ENCODE measurements at places on chromosomes 3 and 15.

DNA sequence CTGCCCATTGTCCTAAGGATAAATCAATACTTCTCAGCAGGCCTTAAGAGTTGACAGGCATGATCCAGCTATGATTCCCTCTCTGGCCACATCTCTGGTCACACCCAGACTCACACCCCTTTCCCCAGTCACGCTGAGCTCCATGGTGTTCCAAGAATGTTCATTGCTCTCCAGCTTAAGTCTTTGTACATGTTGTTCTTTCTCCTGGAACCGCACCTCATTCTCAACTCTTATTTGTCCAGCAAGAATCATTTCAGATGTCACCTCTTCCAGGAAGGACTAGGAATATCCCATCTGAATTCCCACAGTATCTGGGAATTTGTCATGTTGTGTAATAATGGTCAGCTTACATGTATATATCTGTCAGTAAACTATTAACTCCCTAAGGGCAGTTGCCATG, 118.3 kb upstream of the GALNT15 start:
- DNase-seq, result no peak

GRCh38 chr3:100062665-100063064, 51.6 kb downstream of the FILIP1L start:
- no peak for DNase-seq

GRCh38 chr3:186519021-186519658, 25.0 kb downstream of the CRYGS start:
- DNase-seq, result no peak

DNA sequence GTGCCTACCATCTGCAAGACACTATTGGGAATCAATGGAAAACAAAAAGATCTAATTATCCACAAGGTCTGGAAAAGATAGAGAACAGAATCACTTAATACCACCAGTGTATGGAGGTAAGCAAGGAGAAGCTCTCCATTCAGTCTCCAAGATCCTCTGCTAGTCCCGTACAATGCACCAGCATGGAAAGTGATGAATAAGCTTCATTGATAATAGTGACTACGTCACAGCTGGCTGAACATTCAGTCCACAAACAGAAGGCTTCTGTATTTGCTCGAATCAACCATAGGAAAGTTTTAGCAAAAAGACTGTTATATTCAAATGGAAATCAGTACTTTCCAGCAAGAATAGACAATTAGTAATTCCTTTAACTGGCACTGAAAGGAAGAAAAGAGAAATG, 42.9 kb downstream of the IGSF11 start:
- DNase-seq, result no peak

DNA sequence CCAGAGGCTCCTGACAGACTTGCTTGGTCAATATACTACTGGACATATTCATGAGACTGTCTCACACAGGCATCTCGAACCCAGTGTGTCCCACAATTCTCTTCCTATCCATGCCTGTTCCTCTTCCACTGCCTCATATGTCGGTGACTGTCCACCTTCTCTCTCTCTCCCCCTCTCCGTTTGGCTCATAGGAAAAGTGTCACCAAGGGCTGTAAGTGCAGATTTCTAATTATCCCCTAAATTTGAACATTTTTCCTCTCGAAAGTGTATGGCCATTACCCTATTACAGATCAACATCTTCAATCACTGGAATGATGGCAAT, 22.5 kb upstream of the MUC20 start:
- DNase-seq, result no peak

GRCh38 chr15:62653122-62653521, 389.4 kb upstream of the TPM1 start:
- DNase-seq, result no peak

- no peak for DNase-seq
These were observed 212.4 kb downstream of the CHL1 start for GRCh38 chr3:409011-409410.

DNA sequence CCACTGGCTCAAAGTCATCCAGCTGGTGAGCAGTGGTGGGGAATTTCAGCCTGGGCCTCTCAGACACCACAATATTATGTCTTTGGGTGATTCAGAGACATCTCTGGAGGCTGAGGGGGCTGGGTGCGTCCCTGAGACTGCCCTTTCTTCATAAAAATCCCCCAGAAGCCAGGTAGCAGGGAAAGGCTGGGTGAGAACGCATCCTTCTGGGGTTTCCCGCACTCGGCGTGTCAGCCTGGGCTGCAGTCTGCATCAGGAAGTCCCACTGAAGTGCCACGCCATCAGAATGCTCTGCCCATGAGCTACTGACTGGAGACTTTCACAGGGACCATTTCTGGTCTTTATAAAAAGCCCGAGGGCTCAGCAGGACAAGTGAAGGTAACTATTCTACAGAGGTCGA, 148.8 kb upstream of the SLC6A11 start:
- no peak for DNase-seq

GRCh38 chr3:83438188-83438587, 1520.6 kb upstream of the CADM2 start:
- no peak for DNase-seq

DNA sequence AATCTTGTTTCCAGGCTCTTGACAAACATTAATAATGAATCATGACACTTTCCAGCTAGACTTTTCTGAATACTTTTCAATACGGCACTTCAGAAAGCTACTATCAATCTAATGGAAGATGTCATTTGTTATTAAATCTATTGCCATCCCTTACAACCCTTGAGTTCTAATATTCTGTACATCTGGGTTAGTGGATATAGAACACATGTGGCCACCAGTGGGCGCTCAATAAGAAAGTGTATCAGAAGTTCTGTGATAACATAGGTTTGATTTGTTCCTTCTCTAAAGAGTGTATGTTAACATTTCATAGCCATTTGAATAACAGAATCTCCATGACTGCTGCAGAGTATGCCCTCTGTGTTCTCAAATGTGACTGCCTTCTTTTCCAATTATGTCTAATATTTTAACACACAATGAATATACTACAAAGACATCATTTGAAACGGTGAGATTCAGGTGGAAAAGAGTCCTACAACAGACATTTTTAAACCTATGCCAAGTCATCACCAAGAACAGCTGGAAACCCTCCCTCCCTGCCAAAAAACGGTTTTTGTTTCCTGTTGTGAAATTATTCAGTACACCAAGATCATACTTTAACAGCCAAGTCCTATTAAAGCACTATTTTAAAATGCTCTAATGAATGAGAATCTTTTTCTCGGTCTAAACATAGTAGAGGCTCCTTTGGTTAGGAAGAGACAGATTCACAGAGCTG, 22.2 kb downstream of the ALDH1A2 start:
- DNase-seq, result no peak

DNA sequence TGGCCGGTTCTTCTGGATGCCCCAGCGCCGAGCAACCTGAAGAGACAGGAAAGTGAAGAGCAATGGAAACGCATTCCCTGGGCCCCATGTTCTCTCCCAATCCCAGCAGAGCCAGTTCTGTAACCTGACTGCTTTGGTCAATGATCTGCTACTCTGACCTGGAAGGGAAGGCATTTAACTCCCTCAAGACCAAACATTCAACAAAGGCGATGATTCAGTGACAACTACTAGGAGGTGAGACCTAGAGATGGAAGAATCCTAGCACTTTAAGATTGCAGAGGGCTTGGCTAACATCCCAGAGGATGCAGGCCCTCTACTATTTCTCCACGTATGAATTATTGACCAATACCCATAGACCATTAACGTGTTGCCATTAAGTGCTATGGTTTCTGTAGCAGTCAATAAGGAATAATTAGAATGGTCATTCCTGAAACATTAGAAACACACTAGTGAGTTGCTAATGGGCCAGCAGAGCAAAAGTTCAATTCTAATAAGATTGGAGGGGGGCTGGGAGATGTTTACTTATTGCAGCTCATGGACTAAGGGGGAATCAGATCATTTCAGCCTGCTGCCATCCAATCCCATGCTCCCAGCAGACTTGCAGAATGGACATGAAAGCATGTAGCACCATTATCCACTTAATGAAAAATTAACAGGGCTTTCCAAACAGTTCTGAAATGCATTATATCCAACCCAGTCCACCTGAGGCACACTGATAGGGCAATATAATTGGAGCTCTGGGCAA, 56.6 kb downstream of the ETV5 start:
- no peak for DNase-seq

DNA sequence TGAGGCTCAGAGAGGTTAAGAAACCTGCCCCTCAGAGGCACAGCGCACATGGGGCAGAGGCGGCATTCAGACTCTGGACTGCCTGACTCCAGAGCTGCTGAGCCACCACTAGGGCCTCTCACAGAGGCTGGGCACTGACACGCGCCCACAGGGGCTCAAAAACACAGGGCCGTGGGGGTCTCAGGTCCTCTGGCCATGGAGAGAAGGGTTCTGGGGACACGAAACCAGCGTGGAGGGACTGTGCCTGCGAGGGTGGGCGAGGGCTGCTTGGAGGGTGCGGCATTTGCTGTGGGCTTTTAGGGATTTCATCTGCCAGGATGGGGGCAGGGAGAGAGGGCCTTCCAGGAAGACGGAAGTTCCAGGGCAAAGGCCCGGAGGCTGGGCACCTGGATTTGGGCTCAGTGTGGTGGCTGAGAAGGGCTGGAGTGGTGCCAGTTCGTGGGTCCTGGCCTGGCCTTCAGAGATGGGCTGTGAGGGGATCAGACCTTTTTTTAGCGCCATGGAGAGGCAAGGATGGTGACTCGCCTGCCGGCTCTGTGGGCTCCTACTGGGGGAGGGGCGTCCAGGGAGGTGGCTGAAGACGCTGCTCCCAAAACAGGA, 69.6 kb downstream of the EFCAB12 start:
- DNase-seq, result no peak

DNA sequence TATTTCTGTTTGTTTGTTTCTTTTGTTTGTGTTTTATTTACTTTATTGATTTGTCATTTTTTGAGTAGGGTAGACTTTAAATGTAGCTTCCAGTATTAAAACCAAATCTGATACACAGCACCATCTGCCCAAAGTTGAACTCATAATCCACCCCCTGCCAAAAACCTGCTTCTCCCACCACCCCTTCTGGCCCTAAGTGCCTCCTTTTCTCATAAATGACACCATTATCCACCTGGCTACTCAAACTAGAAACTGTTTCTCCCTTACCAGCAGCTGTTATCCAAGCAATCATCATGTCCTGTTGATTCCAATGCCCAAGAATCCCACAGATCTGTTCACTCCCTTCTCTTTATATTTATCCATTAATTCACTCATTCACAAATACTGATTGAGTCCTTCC, 21.8 kb upstream of the PTX3 start:
- no peak for DNase-seq

DNA sequence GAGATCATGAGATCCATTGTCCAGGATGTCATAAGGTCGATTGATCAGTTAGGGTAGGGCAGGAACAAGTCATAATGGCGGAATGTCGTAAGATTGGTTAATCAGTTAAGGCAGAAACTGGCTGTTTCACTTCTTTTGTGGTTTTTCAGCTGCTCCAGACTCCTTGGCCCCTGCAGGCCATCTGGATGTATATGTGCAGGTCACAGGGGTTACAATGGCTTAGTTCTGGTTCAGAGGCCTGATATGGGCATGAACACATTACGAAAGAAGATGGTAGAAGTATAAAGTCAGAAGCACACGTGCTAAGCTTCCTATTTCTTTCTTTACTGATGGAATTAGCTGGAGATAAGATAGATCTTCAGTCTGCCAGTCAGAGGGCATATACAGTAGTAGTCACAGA, 315.4 kb upstream of the LRRC3B start:
- no peak for DNase-seq

- no peak for DNase-seq
These were observed 181.3 kb upstream of the WNT5A start for GRCh38 chr3:55668359-55668758.

All from kidney glomerular epithelial cell (primary cell).